Prostate gland (tissue), 2 donors: ENCODE measurements at places on chromosomes 6 and 20. TPM values are rescaled to one million over a fixed set of nuclear protein-coding genes. Genes with fewer than 3 reads are reported as not detected.

DNA sequence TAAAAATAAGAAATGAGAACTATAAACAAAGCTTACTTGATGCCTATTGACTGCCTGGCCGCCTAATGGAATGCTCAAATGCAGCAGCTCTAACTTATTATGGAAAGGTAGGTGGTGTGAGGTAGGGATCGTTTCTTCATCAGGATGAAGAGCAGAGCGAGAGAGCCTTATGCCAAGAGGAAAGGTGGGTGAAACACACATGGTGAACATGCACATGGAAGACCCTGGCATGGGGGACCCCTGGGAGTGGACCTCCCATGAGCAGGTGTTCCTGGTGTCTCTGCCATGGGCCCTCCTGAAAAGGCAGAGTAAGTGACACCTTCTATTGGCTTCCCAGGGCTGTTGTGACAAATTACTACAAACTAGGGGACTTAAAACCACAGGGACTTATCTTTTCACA lies 130.1 kb downstream of the CDH4 start:
- DNase-seq = no peak

- no peak for DNase-seq
Observed at GRCh38 chr20:12413116-12413515, 495.4 kb downstream of the BTBD3 start.

DNA sequence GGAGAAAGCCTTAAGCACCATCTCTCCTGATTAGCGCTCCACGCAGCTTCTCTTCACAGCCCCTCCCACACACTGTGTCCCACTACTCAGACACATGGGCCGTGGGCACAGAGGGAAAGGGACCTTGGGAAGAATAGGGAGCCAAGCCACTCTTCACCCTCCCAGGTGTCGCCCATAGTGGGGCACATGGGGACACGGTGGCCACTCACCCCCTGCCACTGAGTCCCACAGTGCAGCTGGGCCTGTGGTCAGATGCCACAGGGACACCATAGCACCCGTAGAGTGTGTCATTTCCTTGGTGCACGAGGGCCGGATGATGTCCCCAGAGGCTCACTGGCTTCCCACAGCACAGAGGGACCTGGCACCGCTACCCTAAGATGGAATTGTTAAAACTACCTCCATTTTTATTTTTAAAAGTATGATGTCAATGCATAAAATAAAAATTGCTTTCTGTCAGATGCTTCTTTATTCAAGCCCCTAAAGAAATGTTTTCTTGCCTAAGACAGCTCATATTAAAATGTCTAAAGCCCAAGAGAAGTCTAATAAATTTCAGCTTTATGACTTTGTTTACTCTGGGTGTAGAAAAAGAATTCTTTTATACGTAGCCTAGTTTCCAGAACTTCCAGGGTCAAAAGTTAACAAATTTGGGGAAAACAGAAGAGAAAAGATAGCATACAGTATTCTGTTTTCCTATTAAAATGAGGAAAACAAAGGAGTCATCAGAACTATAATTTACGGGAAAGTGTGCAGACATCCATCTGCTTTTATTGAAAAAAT lies 191.0 kb upstream of the SNX9 start:
- no peak for DNase-seq

EYS gene
- 0.18 TPM for total RNA-seq

- no peak for DNase-seq
Observed at GRCh38 chr6:17390276-17390675, 3.1 kb upstream of the CAP2 start.

NTSR1 gene
- total RNA-seq = 0.74 TPM

- DNase-seq = no peak
Observed at GRCh38 chr6:145819994-145820393, 5.4 kb upstream of the FBXO30 start.

TRIM15 gene
- total RNA-seq = not detected
